ENCODE measurements at places on chromosomes 16 and 17.

GRCh38 chr16:49333259-49333597, 40.4 kb upstream of the C16orf78 start:
- no peak for DNase-seq

DNA sequence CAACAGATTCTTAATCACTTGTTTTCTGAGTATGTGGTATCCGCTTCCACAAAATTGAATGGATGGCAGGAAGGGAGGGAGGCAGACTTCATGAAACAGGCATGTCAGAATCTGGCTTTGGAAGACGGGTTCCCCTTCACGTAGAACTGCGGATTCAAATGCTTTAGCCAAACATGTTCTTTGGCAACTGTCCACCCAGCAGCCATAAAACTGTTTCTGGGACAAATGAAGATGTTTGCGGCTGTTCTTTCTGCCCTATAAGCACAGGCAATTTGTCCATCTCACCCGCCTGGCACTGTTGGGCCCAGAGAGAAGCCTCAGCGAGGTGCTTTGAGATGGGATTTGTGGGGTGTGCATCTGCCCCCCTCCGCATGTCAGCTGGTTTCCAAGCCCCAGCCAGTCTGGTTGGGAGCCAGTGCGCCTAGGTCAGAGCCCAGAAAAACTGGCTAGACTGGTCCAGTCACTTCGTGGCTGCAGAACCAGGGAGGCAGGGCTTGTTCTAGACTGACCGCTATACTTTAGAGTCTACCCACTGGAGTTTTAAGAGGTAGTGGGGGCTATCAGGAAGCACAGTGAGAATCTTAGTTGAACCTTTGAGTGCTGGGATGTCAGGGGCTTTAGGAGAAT, 6.3 kb downstream of the CRHR1 start:
- no peak for DNase-seq

DNA sequence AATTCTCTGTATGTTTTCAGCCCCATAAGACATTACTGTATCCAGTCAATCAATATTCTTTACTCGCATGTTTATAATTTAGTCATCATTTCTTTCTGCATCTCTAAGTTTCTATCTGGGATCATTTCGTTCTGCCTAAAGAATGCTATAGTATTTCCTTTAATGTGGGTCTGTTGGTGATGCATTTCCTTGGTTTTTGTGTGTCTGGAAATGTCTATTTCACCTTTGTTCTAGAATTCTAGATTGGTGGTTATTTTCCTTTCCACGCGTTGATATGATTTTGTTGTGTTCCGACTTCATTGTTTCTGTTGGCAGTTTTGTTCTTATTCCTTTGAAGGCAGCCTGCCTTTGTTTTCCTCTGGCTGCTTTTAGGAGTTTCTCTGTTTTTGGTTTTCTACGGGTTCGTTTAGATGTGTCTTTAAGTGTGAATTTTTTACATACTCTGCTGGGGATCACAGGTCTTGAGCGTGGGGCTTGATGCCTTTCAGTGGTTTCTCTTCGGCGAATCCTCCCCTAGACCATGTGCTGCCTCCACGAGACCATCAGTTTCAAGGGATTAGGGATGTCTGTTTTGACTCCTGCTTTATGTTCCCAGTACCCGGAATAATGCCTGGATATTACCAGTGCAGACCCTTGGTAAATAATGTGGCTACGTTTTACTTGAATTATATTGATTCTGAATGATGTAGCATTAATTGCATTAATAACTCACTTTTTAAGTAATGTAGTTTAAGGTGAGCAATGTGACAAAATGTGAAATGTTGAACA, 23.5 kb downstream of the POLR3E start:
- DNase-seq: no peak

GRCh38 chr17:64001763-64002529, 3.8 kb downstream of the PRR29 start:
- DNase-seq: no peak

- no peak for DNase-seq
These were observed 215.9 kb downstream of the RPTOR start for GRCh38 chr17:80760511-80760911.

- DNase-seq: no peak
These were observed 147.3 kb downstream of the SNX11 start for GRCh38 chr17:48254896-48255295.

- no peak for DNase-seq
These were observed 15.9 kb upstream of the PIK3R5 start for GRCh38 chr17:8981443-8981842.

- DNase-seq: peak; percentile 88
These were observed 672 bp upstream of the ALKBH5 start for GRCh38 chr17:18182978-18183333.

DNA sequence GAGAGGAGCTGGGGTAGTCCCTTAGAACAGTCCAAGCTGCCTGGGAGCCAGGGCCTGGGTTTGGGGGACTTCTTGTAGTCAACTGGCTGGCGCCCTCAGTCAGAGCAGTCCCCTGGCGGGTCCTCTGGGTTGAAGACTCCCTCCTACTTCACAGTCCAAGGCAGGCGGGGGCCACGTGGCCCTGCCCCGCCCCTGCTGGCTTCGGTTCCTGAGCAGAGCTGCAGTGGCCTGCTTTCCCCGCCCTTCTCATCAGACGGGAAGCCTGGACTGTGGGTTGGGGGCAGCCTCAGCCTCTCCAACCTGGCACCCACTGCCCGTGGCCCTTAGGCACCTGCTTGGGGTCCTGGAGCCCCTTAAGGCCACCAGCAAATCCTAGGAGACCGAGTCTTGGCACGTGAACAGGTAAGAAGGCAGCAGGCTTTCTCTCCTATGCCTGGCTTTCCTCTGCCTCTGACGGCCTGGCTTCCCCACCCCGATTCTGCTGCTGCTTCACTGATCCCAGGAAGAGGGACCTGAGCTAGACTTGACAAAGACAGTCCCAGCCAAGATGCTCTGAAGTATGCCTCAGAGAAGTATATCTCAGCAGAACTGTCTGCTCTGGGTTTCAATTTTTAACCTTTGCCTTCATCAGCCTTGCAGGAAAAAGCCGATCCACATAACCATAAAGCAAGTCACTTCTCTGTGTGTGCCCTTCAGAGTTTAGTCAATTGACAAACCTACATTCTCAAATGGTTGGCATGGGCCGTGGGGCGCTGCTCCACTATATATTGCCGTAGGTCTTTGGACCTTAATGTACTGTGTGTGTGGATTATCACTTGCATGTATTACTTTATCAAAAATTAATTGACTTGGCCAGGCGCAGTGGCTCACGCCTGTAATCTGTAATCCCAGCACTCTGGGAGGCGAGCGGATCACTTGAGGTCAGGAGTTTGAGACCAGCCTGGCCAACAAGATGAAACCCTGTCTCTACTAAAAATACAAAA, 56.3 kb downstream of the SF3B3 start:
- no peak for DNase-seq

DNA sequence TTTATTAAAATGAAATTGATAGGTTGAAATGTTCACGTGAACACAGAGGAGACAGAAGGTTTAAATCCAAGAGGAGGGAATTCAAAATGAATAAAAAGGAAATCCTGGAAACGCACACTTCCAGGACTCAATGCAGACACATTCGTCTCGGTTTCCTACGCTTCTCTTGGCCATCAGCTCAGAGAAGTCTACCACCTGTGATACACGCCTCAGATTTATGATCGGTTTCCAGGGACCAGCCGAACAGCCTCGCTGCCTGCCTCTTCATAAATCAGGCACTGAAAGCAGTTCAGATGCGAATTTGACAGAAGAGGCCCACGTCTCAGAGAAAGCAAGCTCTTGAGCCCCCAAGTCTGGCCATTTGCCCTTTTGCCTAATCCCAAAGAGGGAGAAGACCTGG, 125.5 kb upstream of the IRX3 start:
- no peak for DNase-seq

- no peak for DNase-seq
These were observed 39.3 kb downstream of the CHD9 start for GRCh38 chr16:53094013-53094630.

- DNase-seq: no peak
These were observed 97.8 kb downstream of the DNAH17 start for GRCh38 chr17:78479369-78479768.

DNA sequence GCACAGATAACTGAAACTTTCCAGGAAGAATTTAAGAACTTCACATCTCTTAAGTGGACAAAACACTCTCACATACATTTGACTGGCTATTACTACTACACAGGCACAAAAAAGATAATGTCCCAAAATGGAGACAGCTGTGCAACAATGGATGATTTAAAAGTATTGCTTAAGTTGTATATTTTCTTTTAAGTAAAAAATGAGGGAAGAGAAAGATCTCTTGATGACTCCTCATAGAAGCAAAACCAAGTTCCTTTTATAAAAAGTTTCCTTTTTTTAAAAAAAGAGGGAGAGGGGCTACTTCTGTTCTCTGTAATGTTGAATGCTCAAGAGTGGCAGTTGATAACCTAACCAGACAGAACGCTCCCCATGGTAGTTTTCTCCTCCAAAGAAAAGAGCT, 195.5 kb downstream of the ZFHX3 start:
- DNase-seq: no peak

GRCh38 chr17:2017274-2017941, 7.7 kb downstream of the RTN4RL1 start:
- no peak for DNase-seq

- no peak for DNase-seq
These were observed 428.2 kb upstream of the MAF start for GRCh38 chr16:80028581-80029380.
